Left ventricle myocardium superior (tissue), 1 donor: ENCODE measurements at places on chromosomes 2 and 18. TPM values are rescaled to one million over a fixed set of nuclear protein-coding genes. Genes with fewer than 3 reads are reported as not detected.

DNA sequence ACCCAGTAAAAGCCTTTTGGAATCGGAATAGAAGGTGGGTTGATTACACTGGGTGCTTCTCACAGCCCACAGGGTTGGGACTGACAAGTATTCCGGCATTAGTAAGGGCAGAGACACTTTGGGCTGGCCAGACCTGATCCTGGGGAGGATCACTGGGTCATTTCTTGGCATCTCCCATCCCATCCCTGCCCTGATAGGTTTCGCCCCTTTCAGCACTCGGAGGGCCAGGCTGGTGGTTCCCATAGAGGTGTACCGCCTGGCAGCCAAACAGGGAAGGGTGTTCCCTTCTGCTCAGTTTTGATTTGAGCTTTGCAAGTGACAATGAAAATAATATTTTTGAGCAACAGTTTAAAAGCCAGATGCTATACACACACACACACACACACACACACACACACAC is 37.3 kb downstream of the CYP1B1 start:
- DNase-seq, result no peak

The MEIS1 gene
- total RNA-seq, result 40.8 TPM

DNA sequence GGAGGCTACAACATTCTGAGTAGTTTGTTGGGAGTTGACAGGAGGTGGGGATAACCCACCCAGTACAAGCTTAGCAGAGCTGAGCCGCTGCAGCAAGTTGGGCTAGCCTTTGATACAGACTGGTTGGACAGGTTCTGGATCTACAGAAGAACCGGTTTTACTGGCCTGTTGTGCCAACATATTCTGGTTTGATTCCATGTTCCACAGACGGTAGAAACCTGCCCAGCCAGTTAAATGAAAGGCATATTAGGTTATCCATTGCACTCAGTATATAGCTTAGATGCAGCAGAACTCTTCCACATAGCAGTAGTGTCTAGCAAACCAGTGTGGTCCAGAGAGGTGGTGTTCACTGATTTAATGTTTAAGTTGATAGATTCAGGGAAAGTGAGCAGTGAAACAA is 19.3 kb upstream of the RBBP8 start:
- no peak for DNase-seq

- DNase-seq, result no peak
Measured at GRCh38 chr18:48820483-48821250, 130.1 kb downstream of the SMAD7 start.

The SCYGR7 gene
- total RNA-seq, result not detected

The REG1B gene
- not detected for total RNA-seq

The KCNJ3 gene
- 2.0 TPM for total RNA-seq

The ELOA2 gene
- not detected for total RNA-seq

The PIEZO2 gene
- total RNA-seq, result 1.1 TPM

The SERPINB11 gene
- not detected for total RNA-seq

DNA sequence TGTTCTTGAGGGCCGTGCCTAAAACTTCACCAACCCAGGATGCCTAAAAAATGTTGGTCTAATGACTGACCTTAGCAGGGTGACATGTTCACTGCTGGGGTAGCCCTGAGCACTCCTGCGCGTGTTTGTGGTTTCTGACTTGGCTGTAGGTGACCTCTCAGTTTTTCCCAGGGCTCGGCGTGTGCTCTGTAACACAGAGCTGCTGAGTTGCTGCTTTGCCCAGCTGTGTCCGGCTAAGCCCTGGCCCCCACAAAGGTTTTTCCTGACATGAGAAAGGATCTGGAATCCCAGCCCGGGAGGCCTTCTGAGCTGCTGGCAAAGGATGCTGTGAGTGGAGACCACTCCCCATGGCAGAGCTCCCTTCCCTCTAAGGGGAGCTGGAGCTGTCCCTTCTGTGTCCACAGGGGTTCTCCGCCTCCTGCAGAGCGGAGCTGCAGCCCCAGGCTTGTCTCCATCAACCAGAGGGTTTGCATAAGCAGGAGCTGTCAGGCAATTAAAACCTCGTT is 52.7 kb downstream of the CRIM1 start:
- DNase-seq, result peak; percentile 33

The MAPK4 gene
- 28.8 TPM for total RNA-seq

GRCh38 chr2:237199577-237199976 is 113.9 kb downstream of the COPS8 start:
- DNase-seq, result no peak

DNA sequence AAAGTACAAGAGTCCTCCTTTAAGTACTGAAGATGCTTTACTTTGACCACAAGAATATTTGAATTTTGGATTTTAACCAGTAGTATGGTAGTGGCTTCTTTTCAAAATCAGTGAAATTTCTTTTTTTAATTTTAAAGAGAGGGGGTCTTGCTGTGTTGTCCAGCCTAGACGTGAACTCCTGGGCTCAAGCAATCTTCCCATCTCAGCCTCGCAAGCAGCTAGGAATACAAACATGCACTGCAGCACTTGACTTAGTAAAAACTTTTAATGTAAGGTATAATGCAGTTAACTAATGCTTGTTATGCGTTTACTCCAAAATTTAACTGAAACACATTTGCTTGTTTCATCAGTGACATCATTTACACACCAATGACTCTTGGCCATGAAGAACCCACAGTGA is 49.6 kb downstream of the EML4 start:
- no peak for DNase-seq

DNA sequence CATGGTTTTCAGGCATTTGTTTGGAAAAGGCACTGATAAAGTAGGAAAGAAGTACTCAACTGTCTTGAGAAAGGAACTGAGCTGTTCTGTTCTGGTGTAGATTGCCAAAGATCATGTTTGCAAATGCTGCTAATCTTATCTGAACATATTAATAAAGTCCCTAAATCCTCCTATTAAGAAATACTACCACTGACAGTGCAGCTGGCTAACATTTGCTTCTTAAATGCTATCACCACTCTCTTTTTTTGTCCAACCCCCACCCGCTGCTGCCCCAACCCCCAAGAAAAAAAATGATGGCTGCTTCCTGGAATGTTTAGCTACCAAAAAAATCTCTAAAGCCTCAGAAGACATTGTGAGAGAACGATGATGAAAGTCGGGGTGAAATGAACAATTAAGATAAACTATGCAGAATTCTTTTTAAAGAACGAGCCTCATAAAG is 130.7 kb downstream of the CCBE1 start:
- DNase-seq, result no peak

The AKAIN1 gene
- total RNA-seq, result not detected

GRCh38 chr2:108268001-108268400 is 20.7 kb upstream of the SULT1C2 start:
- DNase-seq, result no peak

DNA sequence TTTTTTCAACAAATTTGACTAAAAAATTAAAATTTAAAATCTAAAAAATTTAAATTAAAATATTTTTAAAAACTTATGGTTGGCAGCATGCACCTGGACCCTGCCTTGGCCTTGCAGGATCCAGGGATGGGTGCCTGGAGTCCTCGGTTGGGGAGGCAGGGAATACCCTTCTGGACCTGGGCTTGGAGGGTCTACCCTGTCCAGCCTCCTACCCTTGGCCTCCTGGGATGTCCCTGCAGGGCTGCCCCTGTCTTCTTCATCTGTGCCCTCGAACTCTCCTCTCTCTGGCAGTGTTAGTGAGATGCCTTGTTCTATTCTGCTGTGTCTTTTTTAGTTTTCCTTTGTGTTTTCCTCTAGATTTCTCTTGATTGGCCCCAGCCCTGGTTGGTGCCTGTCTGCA is 68.9 kb upstream of the HAAO start:
- no peak for DNase-seq

DNA sequence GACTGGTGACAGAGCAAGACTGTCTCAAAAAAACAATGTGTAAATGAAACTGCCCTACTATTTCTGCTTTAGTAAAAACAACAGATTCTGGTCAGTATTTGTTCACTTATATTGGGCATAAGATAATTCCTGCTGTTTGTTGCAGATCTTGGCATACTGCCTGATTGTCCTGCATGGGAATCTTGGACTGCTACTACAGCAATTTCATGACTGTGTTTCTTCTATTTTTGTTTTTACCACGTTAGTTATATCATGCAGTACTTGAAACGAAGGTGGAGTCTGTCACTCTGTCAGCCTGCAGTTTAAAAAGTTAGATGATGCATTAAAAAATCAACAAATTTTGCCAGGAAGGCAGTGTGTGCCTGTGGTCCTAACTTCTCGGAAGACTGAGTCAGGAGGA is 14.2 kb upstream of the CLASP1 start:
- DNase-seq, result no peak

GRCh38 chr2:159450180-159450579 is 163.7 kb upstream of the WDSUB1 start:
- DNase-seq, result no peak

GRCh38 chr2:28613633-28614501 is 118.0 kb downstream of the PLB1 start:
- DNase-seq, result no peak

The RGPD3 gene
- total RNA-seq, result not detected

The SLC40A1 gene
- 57.5 TPM for total RNA-seq

DNA sequence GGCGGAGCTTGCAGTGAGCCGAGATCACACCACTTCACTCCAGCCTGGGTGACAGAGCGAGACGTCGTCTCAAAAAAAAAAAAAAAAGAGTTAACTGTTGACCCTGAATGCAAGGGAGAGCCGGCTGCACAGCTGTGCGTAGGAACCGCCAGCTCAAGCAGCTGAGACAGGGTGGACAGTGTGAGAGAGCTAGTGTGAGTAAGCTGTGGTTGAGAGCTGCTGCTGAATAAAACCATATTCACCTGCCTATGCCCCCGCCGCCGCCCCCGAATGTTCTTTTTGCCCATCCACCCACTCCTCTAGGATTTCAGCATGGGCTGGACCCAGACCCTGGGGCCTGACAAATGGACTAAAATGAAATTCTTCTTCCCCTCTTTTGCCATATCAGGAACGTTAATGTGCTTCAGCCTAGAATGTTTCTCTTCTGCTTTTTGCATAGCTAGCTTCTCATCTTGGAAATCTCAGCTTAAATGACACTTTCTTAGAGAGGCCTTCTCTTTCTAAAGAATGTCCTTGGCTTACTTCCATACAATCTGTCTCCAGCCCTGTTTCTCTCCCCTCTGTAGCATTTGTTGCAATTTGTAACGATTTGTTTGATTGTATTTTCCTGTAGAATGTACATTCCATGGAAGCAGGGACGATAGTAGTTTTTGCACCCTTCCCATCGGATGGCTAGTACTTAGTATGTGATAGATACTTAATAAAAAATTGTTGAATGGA is 142.7 kb downstream of the KLHL14 start:
- no peak for DNase-seq

DNA sequence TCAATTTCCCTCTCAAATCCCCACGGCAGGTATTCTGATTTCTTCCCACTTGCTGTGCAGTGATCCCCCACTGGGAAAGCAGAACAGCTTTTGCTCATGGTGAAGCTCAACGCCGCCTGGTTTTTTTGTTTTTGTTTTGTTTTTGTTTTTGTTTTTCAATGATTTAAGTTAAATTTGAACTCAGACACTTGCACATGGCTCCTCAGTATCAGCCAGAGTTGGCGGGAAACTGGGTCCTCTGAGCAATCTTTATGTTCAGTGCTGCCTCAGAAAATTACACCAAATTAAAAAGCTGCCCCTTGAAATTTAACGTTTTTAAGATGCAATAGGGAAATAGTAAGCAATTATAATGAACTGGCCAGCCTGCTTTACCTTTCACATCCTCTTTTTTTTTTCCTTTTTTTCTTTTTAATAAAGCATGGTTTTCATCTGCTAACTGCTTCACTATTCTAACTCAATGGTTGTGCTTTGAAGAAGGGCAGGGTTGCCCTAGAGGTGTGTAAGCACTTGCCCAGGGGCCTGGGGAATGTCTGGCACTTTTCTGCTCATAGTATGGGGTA is 277.0 kb upstream of the HNRNPA3 start:
- DNase-seq, result no peak

DNA sequence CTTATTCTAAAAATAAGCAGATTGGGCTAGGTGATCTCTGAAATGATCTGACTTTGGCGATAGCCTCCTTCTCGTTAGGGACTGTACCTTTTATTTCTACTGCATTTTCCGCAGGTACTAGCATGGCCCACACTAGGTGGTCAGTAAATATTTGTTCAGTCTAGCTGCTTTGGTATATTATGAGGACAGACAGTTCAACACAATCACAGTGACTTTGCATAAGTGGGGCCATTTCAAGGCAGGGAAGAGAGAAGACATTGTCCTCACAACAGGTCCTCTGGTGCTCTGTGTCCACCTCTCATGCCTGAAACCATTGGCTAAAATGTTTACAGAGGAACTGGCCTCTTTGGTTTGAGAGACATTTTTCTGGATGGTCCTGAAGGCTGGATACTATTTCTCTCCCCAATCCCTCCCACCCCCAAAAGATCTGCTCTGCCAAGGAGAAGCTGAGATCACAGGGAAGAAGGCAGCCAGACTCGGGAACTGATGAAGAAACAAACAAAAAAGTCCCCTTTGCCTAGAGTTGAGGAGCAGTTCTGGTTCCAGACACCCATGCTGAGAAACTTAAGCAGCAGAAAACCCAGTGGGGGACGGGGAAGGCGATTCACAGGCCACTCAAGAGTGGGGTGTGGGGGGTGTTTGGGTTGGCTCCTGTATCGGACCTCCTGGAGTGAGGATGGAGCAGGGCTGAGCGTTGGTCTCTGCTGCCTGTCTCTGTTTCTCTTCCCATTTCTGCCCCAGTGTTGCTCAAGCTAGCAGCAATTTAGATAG is 2.9 kb upstream of the TNP1 start:
- DNase-seq, result no peak

DNA sequence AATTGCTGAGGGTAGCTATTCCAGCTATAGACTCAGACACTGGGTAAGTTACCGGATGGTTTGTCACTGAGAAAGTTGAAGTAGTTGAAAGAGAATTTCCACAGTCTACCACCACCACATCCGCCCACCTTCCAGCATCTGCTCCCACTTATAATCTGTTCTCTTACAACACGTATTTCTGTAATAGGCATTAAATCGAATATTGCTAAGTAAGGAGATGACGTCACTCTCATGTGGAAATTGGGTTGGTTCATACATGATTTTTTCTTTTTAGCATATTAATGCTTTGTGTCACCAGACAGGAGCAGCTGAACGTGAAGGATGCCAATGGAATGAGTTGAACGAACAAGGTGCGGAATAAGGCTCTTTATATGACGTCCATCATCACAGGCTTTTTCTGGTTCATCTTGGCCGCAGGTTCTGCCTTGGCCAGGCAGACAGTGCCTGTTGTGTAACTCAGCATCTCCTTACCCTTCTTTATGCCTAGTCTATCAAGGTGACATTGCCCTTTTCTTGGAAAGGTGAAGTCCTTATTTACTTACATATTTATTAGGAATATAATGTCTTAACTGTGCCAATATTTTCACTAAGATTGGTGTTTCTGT is 45.9 kb downstream of the THUMPD2 start:
- DNase-seq, result no peak

DNA sequence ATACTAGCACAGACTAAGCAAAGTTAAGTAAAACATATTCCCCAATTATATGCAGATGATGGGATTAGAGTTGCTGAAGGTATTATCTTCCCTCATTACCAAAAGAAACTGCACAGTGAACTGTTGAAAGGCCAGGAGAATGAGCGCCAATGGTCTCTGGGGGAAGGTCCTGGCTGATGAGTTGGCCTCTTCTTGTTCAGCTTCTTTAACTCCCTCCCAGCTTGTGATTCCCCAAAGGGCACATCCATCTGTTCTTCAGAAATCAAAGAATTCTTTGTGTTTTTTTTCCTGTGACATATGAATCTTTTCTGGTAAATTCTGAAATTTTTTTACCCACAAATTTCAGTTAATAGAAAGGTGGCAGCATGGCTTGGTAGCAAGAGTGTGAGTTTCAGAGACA is 667.6 kb downstream of the CNTNAP5 start:
- peak; percentile 41 for DNase-seq
